Liver (tissue), 10 donors: ENCODE measurements at places on chromosomes 12 and 14. TPM values are rescaled to one million over a fixed set of nuclear protein-coding genes. Genes with fewer than 3 reads are reported as not detected.

Gene TMEM233
- total RNA-seq, result 0.17 TPM

Gene ZNF891
- 0.61 TPM for total RNA-seq

Gene CLEC2B
- 3.1 TPM for total RNA-seq

Gene TAS2R8
- not detected for total RNA-seq

Gene TEP1
- 20.7 TPM for total RNA-seq

GRCh38 chr12:124527861-124528561 is 39.4 kb downstream of the NCOR2 start:
- DNase-seq, result no peak

- no peak for DNase-seq
These were observed 268.2 kb upstream of the DAAM1 start for GRCh38 chr14:58920230-58920629.

GRCh38 chr12:124862768-124863415 is 772 bp downstream of the SCARB1 start:
- DNase-seq, result no peak

DNA sequence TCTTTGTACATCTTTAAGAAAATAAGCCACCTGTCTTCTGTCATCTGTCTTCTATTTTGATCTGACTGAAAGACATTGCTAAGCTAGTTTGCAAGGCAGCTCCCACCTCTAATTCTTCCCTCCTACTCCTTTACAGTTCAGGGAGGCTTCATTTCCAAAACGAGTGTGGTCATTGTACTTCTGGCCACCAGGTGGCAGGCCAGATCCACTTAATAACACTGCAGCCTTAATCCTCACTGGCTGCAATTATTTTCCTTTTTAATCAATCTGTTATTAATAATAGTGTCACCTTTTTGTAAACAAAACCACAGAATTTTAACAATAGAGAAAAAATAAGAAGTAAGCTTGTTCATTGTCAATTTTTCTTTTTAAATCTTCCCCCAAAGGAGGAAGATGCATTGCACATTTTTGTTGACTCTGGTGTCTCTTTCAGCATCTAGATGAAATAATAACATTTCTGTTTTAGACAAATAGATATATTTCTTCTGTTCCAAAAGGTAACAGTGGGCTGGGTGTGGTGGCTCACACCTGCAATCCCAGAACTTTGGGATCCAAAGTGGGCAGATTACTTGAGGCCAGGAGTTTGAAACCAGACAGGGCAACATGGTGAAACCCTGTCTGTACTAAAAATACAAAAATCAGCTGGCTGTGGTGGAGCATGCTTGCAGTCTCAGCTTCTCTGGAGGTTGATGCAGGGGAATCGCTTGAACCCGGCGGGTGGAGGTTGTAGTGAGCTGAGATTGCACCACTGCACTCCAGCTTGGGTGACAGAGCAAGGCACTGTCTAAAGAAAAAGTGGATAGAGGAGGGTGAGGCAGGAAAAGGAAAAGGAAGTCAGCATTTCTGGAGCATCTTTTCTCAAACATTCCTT is 23.3 kb downstream of the GABARAPL1 start:
- peak; percentile 40 for DNase-seq

- no peak for DNase-seq
These were observed 163.4 kb upstream of the DDHD1 start for GRCh38 chr14:53316504-53316903.

GRCh38 chr12:67599691-67600090 is 48.9 kb upstream of the DYRK2 start:
- DNase-seq, result no peak

GRCh38 chr12:116461060-116461459 is 98.1 kb upstream of the MAP1LC3B2 start:
- no peak for DNase-seq

- DNase-seq, result no peak
These were observed 6.2 kb downstream of the FOXJ2 start for GRCh38 chr12:8038659-8039114.

- no peak for DNase-seq
These were observed 24.6 kb upstream of the NCOR2 start for GRCh38 chr12:124592050-124592449.

- no peak for DNase-seq
These were observed 2.3 kb downstream of the HIP1R start for GRCh38 chr12:122837306-122838265.

- no peak for DNase-seq
These were observed 176.5 kb downstream of the CPNE8 start for GRCh38 chr12:38728894-38729293.

GRCh38 chr12:19068137-19068536 is 61.4 kb upstream of the PLEKHA5 start:
- no peak for DNase-seq

DNA sequence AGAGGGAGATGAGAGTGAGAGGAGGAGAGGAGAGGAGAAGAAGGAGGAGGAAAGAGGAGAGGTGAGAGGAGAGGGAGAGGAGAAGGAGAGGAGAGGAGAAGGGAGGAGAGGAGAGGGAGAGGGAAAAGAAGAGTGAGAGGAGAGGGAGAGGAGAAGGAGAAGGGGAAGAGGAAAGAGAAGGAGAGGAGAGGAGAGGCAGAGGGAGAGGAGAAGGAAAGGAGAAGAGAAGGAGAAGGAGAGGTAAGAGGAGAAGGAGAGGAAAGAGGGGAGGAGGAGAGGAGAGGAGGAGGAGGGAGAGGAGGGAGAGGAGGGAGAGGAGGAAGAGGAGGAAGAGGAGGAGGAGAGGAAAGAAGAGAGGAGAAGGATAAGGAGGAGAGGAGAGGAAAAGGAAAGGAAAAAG is 266.8 kb downstream of the ITPR2 start:
- no peak for DNase-seq
